ENCODE measurements at places on chromosomes 5 and 9.

- no peak for DNase-seq
These were observed 48.5 kb upstream of the MSX2 start for GRCh38 chr5:174675916-174676315.

DNA sequence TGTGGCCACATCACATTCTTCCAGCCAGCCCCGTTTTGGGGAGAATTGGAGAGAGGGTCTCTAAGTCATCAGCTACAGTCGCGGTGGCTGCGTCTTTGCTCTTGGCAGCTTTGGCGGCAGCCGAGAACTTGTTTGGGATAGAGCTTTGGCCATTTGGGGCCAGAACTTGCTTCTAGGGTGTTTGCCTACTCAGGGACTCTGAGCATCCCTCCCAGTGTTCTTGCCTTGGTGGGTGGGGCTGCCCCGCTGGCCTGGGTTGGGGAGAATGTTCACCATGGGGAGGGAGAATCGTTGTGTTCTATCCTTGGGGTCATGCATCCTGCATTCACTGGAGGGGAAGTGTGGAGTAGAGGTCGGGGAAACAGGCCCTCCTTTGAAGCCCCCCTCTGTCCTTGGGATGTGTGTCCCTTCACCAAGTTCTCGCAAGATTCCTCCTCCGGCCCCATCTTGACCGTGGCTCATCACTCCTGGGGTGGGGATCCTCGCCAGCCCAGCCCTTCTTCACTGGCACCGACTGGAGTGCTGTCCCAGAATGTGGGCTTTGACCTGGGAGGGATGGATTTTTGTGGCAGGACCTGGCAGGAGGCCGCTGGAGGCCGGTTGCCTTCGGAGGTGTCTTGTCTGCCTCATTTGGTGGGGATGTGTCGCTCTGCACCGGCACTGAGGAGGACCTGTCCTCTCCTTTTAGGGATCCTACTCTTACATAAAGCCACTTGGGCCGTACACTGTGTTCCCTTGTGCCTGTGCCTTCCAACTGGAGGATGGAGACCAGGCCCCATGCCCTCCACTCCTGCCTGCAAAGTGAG, 3.5 kb downstream of the PHF2 start:
- no peak for DNase-seq

DNA sequence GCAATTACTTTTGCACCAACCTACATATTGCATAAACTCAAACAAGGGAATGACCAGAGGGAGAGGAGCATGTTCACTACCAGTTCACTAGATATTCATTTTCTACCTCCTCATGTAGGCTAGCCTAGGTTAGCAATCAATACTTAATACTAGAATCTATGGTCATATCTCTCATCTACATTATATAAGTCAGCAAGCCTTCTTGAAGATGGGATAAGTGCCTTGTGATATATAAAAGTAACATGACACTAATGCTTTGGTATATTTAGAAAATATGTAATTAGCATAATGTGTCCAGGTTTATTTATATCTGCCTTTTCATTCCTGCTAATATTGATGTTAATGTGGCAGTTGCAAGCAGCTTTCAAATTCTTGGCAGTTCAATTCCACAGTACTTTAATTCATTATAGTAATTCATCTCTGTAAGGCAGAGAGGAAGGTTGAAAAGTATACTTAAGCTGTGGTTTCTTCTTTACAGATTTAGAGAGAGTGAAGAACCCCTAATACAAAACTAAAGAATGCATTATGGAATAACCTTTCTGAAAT, 1613.2 kb upstream of the ACO1 start:
- no peak for DNase-seq

DNA sequence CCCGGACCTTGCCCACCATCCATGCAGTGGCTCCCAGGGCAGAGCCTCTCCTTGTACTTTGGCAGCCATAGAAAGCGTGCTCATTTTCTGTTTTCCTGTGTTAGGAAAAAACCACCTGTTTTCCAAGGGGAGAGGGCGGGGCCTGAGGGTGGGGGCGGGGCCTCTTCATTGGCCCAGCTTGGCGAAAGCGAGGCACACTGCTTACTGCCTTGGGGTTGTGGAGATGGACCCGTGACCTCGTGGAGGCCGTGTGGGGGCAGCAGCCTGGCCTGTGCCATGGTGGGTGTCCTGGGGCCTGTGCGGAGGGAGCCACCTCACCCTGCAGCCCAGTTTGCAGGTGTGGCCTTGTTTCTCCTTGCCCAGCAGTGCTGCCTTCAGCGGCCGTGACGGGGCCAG, 4.4 kb upstream of the TOR4A start:
- DNase-seq, result no peak

DNA sequence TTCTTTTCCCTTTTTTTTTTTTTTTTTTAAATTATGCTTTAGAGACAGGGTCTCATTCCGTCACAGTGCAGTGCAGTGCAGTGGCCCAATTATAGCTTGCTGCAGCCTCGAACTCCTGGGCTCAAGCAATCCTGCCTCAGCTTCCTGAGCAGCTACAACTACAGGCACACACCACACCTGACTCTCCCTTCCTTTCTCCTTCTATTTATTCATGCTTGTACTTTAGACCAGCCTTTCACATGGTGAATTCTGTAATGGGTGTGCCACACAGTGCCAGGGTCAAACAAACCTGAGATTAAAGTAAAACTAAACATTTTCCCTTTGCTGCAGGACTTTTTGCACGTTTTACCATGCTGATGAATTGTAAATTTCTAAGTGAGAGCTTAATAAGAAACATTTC, 8.0 kb downstream of the SH3RF2 start:
- DNase-seq, result no peak

DNA sequence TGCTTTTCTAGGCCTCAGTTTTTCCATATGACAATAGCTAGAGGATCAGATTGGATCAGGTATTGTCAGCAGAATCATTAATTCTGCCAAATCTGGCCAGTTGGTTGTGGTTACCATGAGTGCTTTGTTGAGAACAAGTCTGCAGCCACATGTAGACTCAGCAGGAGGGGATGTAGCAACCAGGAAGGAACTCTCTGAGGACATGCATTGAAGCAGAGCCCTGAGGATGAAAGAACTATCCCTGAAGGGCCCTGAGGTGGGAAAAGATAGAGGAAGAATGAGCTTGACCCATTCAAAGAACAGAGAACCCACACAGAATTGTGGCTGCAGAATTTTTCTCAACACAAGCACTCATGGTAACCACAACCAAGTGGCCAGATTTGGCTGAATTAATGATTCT, 60.1 kb upstream of the AFAP1L1 start:
- DNase-seq, result no peak

DNA sequence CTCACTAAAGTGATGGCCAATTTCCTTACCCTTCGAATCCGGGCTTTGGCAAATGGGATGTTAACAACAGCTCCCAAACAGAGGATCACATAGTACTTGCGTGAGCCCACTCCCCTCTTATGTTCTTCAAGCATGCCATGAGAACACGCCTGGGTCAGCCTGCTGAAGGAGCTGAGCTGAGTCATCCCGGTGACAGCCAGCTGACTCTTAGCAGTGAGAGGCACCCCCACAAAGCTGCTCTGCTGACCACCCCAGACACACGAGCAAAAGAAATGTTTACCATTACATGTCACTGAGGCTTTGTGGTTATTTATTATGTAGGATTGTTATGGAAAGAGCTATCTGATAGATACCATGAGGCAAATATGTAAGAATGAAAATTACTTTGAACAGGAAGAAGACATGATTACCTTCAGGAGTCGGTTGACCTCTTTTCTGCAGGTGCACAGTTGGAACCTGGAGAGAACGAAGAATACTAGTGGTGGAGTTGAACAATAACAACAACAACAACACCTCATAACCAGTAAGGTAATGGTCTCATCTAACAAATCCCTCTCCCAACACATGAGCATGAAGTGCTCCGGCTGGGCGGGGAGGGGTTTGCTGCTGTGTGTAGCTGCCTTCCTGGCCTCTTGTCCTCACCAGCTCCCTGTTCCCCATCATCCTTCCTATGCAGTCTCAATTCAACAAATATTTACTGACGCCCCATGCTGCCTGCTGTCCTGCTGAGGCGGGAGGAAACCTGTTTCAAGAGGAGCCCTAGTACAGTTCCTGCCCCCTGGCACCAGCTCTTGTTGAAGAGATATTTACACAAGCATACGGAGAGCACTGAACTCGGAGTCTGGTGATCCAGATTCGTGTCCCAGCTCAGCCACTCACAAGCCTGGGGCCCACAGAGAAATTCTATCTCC, 69.4 kb upstream of the LHFPL2 start:
- DNase-seq, result no peak

GRCh38 chr9:93456504-93456903, 3.1 kb upstream of the FAM120AOS start:
- DNase-seq, result no peak

DNA sequence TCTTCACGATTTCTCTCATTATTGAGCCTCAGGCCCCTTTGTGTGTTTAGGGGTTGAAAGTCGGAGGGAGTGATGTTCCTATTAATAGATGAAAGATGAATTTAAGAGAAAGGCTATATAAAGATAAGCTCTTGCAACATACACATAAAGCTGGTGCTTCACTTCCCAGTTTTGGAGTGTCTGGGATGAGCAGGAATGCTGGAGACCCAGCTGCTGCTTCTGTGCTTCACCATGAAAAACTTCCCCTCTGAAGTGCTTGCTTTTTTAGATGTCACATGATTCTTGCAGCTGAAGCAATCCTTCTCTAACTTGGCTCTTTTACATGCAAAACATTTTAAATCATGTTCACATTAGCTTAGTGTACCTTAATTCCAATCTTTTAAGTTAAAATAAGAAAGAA, 19.7 kb upstream of the SNCAIP start:
- DNase-seq, result no peak

GRCh38 chr9:20253635-20254034, 368.7 kb downstream of the MLLT3 start:
- DNase-seq, result no peak

- no peak for DNase-seq
These were observed 213.1 kb upstream of the GAS1 start for GRCh38 chr9:87160148-87161102.

DNA sequence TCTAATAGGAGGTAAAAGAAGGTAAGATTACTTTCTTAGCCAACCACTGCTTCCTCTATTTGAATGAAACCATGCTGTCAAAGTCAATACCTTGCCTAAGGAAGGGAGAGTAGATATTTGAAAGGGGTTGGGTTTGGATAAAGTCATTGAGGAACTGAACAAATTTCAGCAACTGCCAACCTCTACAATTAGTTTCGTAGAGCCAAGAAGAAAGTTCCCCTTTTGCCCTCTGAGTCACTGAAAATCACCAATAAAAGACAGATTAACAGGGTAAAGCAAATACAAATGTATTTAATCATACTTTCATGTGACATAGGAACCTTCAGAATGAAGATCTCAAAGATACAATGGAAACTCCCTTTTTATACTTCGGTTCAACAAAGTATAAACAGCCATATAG, 615.7 kb downstream of the GABRG2 start:
- no peak for DNase-seq

DNA sequence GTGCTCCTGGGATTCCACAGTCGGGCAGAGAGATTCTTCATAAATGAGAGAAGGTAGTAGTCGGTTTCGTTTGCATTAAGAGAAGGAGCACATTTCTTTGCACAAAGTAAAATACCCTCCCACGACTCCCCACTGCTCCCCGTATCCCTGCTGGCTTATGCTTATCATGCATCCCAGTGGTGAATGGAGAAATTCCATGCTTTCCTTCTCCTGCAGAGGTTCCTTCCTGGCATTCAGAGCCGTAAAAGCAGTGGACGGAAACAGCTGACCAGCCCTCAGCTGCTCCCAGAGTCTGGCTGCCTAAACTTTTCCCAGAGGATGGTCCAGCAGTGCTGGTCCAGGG, 93.1 kb downstream of the C9orf152 start:
- DNase-seq, result no peak

DNA sequence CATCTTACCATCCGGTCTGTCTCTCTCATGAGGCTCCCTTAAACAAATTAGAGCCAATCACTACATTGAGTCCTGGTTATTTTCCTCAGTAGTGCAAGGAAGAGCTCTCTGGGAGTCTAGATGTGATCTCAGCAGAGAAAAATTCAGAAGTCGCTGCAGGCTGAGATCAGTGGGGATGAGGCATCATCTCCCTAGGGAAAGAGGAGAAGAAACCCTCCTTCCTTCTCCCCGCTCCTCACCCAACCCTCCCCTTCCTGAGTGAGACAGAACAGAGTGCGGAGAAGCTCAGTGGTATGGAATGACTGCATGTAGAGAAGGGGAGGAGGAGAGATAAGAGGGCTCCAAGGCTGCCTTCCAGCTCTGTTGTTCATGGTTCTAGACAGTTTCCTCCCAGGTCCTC, 80.5 kb downstream of the PAPPA start:
- no peak for DNase-seq

DNA sequence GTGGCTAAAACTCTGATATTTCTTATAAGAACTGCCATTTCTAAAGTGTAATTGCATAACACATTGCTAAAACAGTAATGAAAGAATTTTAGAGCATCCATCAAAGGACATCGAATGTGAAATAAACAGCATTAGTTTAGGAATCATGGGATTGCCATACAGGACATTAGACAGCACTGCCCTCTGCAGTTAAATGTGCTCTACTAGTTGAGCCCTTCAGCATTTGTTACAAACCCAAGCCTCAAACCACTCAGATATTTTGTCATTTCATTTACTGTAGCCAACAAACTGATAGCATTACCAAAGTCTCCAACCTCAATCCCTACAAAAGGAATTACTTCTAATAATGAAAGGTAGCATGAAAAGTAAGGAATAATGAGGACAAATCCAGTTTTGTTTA, 116.8 kb upstream of the COX7C start:
- DNase-seq, result no peak

GRCh38 chr5:55570026-55570425, 35.3 kb upstream of the PLPP1 start:
- DNase-seq, result no peak

DNA sequence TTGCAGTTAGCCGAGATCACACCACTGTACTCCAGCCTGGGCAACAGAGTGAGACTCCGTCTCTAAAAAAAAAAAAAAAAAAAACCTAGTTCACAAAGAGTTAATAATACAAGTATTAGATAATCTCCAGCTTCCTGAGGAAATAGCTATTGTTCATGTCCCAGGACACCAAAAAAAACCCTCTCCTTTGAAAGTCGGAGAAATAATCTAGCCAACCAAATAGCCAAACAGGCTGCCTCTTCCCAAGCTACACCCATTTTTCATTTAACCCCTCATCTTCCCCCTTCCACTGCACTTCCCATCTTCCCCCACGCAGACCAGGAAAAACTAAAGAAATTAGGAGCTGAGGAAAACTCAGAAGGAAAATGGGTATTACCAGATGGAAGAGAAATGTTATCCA, 23.6 kb downstream of the CNOT8 start:
- no peak for DNase-seq

GRCh38 chr5:141958113-141958512, at the start of gene PCDH12:
PCDH12 (minus strand) TSS chr5:141958202; CDS start chr5:141957851, 351 bp downstream.
- peak; percentile 22 for DNase-seq

- DNase-seq, result peak; percentile 46
These were observed 92.9 kb upstream of the IER5L start for GRCh38 chr9:129270903-129271431.

- DNase-seq, result peak; percentile 26
These were observed 13.0 kb upstream of the CYFIP2 start for GRCh38 chr5:157252711-157253465.

DNA sequence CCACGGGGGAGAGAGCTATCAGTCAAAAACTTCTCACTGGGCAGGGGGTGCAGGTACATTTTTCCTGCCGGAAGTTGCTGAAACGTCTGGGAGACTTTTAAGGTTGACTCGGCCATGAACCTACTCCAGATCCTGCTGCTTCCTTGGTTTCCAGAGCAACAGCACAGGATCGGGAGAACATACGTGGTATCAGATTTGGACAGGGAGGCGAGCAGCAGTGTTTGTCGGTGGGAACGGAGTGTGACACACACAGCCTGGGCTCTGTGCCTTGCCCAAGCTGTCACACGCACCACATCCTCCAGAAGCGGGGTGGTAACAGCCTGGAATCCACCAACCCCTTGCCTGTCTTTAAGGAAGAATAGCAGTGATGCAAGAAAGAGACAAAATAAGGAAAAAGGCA, 276.5 kb downstream of the SLIT3 start:
- no peak for DNase-seq

All from GDM1 (cell line).